ENCODE measurements at places on chromosomes 3 and 15. TPM values are rescaled to one million over a fixed set of nuclear protein-coding genes. Genes with fewer than 3 reads are reported as not detected.

Gene ARL6IP5
- 178 TPM for polyA plus RNA-seq

DNA sequence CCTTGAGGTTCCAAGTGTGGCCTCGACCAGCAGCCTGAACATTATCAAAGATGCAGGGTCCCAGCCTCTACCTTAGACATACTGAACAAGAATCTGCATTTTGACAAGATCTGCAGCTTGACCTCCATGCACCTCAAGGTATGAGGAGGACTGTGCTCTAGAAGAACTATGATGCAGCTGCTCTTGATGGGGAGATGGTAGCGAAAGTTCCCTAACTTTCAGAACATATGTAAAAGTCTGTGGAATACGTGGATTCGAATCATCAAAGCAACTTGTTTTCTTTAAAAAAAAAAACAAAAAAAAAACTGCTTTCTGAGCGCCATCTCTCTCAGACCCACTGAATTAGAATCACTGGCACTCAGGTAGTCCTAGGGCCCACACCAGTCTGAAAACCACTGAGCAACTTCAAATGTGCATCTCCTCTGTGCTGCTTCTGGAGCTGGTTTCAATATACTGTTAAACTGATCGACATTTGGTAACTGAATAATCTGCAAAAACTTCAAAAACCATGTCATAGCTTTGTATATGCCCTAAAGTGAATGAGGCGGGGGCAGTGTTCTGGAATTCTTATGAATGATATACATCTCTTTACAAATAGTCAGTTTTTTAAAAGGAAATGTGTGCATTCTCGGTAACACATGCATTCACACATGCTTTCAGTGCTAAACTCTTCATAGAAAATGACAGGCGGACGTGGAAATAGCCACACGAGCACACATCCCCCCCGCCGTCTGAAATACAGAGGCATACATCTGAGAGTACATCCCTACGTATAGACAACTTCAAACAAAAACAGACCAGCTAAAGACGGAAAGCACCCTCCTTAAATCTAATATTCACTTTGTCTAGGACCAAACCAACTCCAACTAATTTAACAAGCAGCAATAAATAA lies 128.8 kb downstream of the FOXP1 start:
- H3K4me3 ChIP-seq: no peak overlapping the region
- H3K4me1 ChIP-seq: peaks cover 16% of the 10 kb centered on the region
- H3K36me3 ChIP-seq: no peaks in the 10 kb centered on the region
- H3K27me3 ChIP-seq: no peaks in the 10 kb centered on the region

DNA sequence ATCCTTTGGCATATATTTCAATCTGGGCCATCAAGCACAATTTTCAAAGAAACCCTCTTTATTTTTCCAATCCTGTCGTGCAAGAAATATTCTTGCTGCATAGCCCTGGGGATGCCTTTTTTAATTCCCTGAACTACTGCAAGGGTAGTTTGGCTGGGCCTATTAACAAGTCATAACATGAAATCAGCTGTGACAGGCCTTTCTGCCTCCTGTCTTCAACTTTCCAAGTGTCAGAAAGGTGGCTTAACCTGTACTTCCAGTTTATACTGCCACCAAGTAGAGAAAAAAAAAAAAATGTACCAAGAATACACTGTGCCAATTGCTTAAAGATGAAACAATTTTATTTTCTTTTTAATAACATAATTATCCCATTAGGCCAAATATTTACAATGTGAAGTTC lies 32.4 kb upstream of the SPPL2A start:
- no peaks in the 10 kb centered on the region for H3K36me3 ChIP-seq
- no peak overlapping the region for H3K27ac ChIP-seq

DNA sequence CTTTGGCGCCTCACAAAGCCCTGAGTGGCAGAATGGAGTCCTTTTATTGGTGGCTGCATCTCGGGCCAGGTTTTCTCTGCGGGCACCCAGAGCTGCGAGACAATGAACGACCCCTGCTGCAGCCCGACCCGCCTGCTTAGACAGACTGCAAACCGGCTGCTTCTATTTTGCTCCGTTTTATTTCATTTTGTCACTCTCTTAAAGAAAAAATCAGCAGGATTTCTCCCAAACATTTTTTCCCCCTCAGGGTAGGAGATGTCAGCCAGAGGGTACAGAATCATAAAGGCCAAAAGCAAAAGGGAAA lies 64.8 kb downstream of the OXNAD1 start:
- H3K27me3 ChIP-seq: no peaks in the 10 kb centered on the region
- H3K36me3 ChIP-seq: no peaks in the 10 kb centered on the region

DNA sequence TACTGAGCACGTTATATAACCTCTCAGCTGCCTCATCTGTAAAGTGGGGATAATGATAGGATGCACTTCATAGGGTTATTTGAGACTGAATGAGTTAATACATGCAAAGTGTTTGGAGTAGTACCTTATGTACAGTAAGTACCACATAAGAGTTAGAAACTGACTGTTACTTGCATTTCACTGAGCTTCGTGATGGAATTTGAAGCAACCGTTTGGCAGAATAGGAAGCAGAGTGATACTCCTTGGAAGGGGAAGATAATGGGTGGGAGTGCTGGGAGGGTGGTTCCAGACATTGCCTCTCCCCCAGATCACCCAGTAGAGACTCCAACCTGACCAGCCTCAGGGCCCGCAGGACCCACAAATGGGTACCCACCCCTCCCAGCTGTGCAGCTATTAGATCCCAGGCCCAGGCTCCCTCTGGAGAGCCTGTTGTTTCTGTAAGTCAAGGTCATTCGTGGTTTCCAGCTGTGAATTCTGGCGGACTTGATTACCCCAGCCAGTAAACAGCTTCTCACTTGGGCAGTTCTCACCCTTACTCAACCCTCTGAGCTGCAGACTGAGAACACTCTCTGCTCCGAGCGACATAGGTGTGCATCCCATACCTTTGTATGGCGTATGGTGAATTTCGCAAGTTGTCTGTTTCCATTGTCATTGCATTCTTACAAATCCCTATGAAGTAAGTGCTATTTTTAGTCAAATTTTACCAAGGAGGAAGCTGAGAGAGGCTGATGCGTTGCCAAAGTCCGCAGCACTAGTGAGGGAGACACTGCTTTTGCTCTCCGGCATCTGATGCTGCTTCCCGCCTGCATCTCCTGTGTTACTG lies 11.1 kb downstream of the ALPK3 start:
- no peaks in the 10 kb centered on the region for H3K27me3 ChIP-seq
- H3K4me3 ChIP-seq: no peak overlapping the region
- H3K4me1 ChIP-seq: no peaks in the 10 kb centered on the region
- no peak overlapping the region for H3K27ac ChIP-seq
- no peaks in the 10 kb centered on the region for H3K36me3 ChIP-seq
